ENCODE measurements at places on chromosomes 7 and 10.
A peak's percentile ranks its signal among the peaks of the same experiment; 100 is the strongest.

GRCh38 chr7:42883950-42884349 lies 27.9 kb downstream of the C7orf25 start:
- DNase-seq: peak; percentile 28

- peak; percentile 4 for DNase-seq
Measured at GRCh38 chr7:3432911-3433310, 131.9 kb downstream of the SDK1 start.

GRCh38 chr7:38299275-38299931 lies 26.0 kb upstream of the TARP start:
- no peak for DNase-seq

- DNase-seq: no peak
Measured at GRCh38 chr10:106982268-106982667, 182.2 kb downstream of the SORCS1 start.

DNA sequence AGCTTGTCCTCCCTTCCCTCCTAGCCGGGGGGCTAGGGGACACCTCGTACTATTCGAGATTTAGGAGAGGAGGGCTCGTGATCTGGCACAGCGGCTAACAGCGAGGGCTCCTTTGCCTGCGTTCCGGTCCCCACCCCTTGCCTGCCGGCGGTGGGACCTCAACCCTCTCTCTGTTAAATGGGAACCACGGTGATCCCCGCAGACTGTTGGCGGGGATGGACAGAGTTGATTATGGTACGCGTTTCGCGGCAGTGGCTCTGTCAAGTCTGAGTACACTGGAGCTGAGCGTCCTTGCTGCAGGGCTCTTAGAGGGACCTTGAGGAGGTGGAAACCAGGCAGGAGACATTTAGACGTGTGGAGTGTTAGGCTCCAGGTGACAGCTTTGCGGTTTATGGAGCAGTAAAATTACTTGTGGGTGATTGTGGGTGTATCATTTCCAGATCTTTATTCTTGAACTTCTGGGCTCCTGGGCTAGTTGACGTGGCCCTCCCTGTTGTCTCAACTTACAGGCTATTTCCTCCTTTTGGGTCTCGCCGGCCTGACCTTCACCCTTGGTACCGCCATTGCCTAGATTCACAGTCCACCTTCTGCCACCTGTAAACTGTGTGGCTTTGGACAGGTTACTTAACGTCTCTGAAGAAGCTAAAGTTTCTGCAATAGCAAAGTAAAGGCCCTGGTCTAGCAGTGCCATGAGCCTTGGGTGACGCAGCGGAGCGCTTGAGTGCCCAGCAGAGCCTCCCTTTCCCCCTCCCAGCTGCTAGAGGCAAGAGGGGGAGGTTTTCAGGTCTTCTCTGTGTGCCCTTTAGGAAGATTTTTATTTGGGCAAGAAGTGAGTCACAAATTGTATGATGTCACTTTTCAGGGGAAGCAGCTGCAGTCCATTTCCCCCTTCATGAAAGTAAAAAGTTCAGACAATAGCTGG lies 739 bp downstream of the CASP7 start:
- peak; percentile 85 for DNase-seq

GRCh38 chr7:10998996-10999757 lies 25.5 kb downstream of the PHF14 start:
- no peak for DNase-seq

DNA sequence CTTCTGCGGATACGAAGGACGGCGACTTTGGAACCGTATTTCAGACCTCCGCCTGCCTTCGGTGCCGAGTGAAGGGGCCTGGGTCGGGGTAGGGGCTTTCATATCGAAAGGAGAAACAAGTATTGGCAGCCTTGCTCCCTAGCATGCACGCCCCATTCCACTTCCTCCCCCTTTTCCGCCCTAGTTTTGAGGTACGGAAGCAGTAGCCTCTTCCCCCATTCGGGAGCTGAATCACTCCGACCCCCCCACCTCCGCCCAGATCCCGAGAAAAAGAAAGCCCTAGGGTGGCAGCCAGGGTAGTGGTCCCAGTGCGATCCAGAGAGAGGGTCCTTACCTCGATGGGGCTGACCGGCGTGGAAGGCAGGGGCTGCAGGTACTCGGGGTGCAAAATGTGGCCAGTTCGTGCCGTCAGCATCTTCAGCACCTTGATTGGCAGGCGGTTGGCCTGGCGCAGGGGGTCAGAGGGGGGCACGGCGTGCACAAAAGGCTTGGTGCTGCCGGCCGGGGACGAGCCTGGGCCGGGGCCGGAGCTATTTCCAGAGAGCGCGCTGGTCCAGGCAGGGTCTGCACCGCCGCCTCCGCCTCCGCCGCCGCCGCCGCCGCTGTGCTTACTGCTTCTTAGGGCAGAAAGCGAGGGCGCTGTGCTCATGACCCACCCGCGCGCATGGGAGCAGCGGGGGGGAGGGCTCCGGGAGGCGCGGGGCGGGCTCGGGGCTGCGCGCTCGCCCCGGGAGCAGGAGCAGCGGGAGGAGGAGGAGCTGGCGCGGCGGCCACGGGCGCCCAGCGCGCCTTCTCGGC lies 594 bp downstream of the ZNF503 start:
- DNase-seq: peak; percentile 83

DNA sequence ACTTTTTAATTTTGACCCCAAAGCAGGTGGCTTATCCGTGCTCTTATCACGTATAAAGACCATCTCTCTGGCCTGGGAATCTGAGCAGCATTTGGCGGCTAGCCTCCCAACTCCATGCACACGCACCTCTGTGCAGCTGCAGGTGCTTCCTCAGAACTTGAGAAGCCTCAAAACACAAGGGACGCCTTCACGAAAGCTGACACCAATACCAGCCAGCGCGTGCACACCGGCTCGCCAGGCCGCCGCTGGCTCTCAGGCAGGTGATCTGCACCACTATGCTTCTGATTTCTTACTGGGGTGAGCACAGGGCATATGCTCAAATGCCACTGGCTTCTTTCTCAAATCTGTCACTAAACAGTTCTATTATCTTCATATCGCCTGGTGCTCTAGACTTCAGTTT lies 145.0 kb downstream of the PARD3 start:
- no peak for DNase-seq

- no peak for DNase-seq
Measured at GRCh38 chr10:126094537-126094936, 198.2 kb downstream of the FANK1 start.

- no peak for DNase-seq
Measured at GRCh38 chr7:64887756-64888508, 15.1 kb upstream of the ZNF273 start.

- no peak for DNase-seq
Measured at GRCh38 chr7:137258552-137258951, 85.0 kb downstream of the PTN start.

DNA sequence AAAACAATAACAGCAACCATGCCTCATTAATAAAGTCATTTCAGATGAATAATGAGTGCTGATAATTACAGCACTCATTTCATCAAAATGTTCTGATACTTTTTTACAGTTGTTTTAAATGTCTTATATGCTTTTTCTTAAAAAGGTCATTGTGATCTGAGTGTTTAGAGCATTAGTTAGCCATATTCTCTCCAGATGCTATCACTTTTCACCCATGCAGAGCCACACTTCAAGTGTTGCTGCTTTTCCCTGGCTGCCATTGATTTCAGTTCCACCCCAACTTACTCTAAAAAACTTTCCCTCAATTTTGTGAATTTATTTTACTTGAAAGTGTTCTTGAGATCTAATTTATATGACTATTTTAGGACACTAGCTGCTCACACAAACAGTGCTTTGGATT lies 41.8 kb downstream of the NUP205 start:
- DNase-seq: no peak

DNA sequence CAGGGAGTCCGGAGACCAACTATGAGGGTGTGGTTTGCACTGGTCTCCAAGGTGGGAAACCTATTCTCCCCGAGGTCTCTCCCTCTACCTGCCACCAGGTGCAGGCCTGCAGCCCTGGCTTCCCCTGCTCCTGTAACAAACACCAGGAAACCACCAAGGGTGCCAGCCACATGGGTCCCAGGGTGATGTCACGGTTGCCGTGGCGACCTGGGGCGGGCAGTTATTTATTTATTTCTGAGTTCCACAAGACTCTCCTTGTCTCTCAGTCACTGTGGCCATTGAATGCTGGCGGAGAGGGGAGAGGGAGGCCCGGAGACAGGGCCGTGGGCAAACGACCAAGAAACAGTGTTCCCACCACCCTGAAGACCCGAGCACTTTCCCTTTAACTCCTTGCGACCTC lies 27.0 kb downstream of the MMD2 start:
- DNase-seq: no peak

DNA sequence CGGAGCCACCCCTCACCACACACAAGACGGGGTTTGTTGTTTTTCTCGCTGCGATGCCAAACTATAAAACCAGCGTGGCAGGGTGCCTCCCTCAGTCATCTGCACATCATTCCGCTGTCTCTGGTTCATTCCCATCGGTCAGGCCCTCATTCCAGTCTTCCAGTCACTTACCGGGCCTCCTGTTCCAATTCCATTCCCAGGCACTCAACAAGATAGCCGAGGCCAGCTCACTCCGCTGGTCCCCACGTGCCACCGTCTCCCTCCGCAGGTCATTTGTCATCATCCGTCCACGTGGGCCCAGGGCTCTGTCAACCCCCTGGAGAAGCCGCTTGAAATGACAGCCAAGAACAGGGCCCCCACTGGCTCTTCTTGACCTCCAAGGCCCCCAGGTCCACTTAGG lies 6.1 kb upstream of the TMEM184A start:
- DNase-seq: no peak

GRCh38 chr7:77858278-77858677 lies 59.7 kb downstream of the PHTF2 start:
- no peak for DNase-seq

- DNase-seq: no peak
Measured at GRCh38 chr7:9557853-9558252, 1124.4 kb downstream of the NXPH1 start.

GRCh38 chr10:6532321-6532720 lies 47.8 kb downstream of the PRKCQ start:
- DNase-seq: no peak

DNA sequence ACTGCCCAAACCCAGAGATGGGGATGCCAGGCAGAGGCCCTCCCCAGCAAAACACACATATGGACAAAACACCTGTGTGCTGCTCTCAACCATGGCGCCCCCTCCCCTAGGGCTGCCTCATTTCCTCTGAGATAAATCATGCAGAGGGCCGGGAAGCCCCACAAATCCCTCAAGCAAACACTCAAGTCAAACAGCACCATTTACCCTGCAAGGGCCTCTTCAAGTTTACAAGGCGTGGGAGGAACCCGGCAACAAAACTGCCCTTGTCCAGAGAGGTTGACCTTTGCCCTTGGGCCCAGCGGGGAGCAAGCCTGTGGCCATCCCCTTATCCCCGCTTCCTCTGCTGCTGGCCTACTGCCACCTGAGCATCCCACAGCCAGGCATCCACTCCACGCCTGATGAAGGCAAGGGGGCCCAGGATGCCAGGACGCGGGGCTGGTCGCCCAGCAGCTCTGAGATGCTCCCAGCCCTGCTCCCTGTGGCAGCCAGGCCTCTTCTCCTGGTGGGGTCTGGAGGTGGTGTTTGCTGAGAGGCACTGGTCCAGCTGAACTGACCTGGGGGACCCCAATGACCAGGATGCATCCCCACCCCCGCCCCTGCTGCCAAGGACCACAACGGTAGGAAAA lies 77.4 kb downstream of the DLG5 start:
- DNase-seq: no peak

DNA sequence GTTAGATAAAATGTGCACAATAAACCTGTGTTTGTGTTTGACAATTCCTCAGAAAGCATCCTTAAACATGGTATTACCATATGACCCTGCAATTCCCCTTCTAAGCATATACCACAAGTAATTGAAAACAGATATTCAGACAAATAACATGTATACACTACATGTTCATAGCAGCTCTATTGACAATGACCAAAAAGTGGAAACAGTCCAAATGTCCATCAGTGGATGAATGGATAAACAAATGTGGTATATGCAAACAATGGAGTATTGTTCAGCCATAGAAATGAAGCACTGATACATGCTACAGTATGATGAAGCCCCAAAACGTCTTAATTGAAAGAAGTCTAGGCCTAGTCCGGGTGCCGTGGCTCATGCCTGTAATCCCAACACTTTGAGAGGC lies 280.1 kb downstream of the OTUD1 start:
- no peak for DNase-seq

- DNase-seq: peak; percentile 22
Measured at GRCh38 chr10:51377932-51378599, 303.8 kb downstream of the PRKG1 start.

DNA sequence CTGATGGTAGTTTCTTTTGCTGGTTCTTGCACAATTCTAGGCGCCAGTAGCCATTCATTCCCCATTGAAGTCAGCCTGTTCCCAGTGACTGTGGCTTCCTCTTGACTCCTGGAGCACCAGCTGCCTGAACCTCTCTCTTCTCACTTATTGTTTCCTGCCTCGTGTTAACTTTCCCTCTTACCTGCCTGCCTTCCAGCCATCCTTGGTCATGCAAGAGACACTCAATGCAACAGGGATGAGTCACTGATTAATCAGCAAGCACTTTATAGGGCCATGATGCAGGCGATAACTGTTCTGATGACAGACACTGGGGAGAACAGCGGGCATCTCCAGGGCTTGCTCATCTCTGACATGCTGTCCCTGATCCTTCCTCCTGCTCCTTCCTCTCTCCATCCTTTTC lies 122.0 kb downstream of the PLCE1 start:
- DNase-seq: peak; percentile 53

GRCh38 chr10:89481662-89482061 lies 53.7 kb downstream of the SLC16A12 start:
- DNase-seq: peak; percentile 91

DNA sequence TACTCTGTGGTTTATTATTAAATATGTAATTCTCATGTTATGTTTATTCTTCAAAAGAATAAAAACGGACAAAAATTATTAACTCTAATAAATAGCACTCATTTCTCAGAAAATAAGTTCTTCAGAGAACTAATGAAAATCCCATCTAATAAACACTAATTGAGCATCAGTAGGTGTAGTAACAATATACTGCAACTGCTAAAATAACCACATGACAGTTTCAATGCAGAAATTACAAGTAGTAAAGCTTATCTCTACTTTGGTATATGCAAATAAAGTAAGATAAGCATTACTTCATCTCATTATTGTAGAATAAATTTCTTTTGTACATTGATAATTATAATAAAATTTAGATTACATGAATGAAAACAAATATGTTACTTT lies 56.4 kb upstream of the DKK1 start:
- DNase-seq: no peak

- DNase-seq: peak; percentile 61
Measured at GRCh38 chr10:132806110-132806509, 20.2 kb upstream of the NKX6-2 start.

- peak; percentile 81 for DNase-seq
Measured at GRCh38 chr7:105581066-105581811, at the start of gene EFCAB10. EFCAB10 (minus strand) TSS chr7:105581493; CDS start chr7:105581463, 30 bp downstream.
